Lower lobe of right lung (tissue), 2 donors: ENCODE measurements at places on chromosomes 2 and 18. TPM values are rescaled to one million over a fixed set of nuclear protein-coding genes. Genes with fewer than 3 reads are reported as not detected.

DNA sequence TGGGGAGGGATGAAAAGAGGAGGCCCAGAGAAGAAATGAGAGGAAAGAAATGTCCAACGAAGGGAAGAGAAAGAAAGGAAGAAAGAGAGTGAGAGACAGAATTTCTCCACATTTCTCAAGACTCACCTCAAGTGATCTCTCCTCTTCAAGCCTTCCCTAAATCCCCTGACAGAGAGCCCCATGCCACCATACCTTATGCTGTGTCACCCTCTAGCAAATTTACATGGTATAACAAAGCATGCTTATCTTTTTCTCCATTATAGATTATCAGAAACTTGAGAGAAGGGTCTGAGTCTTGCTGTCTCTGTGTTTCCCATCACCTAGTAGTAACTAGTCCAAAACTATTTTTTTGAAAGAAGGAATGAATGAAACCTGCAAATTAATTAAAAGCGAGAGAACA is 1208.4 kb downstream of the DPP10 start:
- no peak for DNase-seq
- no peak overlapping the region for H3K4me3 ChIP-seq
- no peaks in the 10 kb centered on the region for H3K27me3 ChIP-seq
- H3K4me1 ChIP-seq, result no peaks in the 10 kb centered on the region
- H3K36me3 ChIP-seq, result no peaks in the 10 kb centered on the region

- H3K27me3 ChIP-seq, result no peaks in the 10 kb centered on the region
- H3K36me3 ChIP-seq, result peaks cover 53% of the 10 kb centered on the region
- no peak overlapping the region for H3K4me3 ChIP-seq
- DNase-seq, result peak; percentile 75
- no peak overlapping the region for H3K27ac ChIP-seq
Observed at GRCh38 chr2:201208563-201209252, 25.8 kb downstream of the CASP10 start.

DNA sequence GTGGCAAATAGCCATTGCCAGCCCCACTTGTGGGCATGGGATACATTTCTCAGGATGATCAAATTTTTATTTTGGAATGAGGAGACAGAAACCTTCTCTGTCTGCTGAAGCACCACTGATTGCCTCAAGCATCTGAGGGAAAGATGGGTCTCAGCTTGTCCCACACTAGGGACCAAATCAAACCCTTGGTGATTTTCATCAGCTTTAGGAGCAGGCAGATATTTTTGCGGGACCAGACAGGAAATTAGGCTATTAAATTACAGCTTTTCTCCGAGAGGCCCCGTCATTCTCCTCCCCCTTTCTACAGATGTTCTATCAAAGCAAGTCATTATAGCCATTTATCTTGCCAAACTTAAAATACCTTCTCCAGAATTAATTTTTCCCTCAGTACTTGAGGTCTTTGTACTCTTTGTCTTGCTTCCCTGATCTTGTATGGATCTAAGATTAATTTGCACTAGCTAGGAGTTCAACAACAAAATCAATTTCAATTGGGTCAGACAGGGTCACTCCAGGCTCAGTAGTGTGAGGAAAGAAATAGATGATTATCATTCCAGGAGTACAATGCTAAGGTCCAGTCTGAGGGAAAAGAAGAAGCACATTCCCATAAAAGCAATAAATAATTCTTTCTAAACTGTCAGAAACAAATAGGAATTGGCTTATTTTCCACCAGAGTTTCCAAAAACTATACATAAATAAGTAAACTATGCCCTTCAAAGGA is 818.1 kb upstream of the SOX11 start:
- no peaks in the 10 kb centered on the region for H3K36me3 ChIP-seq
- H3K27me3 ChIP-seq, result no peaks in the 10 kb centered on the region
- no peak for DNase-seq
- H3K4me1 ChIP-seq, result no peaks in the 10 kb centered on the region
- H3K4me3 ChIP-seq, result no peak overlapping the region

DNA sequence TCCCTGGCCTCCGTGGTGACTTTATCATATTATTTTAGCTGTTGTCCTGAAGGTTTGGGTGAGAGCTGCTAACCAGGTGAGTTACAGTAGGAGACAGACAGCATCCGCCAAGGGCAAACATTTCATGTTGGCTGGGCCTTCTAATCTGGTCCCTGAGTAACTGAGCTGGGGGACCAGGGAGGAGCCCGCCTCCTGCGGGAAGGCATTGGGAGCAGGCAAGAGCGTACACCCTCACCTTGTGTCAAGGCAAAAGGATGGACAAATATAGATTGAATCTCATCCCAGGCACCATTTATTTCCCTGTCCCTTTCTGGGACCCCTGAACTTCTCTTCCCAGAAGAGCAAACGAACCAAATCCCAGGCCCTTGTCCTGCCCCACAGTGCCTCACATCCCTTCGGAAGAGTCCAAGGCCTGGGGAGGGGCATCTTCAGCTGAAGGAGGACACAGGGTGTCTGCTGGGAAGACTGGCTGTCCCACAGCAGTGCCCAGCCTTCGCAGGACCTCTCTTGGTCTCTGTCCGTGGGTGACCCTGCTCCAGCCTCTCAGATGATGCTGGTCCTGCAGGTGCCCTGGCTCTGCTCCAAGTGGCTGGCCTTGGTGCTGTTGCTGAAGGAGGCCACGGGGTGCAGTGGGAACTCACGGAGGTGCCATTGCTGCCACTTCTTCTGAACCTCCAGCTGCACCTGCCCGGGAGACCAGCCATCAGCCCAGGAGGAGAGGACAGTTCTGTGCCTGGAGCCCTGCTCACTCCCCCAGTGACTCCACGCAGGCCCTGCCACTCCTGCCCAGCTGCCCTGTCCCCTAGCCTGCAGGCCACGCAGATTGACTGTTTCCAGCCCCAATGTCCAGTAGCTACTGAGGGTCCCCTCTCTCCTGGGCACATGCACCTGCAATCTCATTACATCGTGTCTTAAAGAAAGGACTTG is 8.2 kb downstream of the TMEM37 start:
- H3K4me1 ChIP-seq, result peaks cover 14% of the 10 kb centered on the region
- H3K4me3 ChIP-seq, result no peak overlapping the region
- peak; percentile 51 for DNase-seq
- H3K27me3 ChIP-seq, result no peaks in the 10 kb centered on the region
- H3K27ac ChIP-seq, result no peak overlapping the region

DNA sequence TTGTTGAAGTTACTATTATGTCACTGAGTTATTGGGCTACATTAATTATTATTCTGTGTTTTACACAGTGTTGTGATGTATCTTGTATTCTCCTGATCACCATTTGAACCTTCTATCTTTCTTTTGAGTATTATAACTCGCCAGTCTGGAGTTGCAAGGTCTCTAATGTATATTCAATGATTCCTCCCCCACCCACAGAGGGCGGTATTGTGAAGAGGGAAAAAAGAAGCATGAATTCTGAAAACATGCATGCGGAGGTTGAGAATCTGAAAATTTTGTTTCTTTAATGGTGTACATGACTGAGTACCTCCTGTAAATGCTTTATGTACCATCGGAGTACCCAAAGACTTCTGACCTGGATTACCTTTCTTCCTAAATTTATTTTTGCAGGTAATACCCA is 266.6 kb downstream of the NR4A2 start:
- H3K36me3 ChIP-seq, result no peaks in the 10 kb centered on the region
- no peaks in the 10 kb centered on the region for H3K4me1 ChIP-seq
- H3K27me3 ChIP-seq, result no peaks in the 10 kb centered on the region
- DNase-seq, result no peak
- H3K27ac ChIP-seq, result no peak overlapping the region

GRCh38 chr18:61821748-61822147 is 71.1 kb downstream of the RNF152 start:
- no peaks in the 10 kb centered on the region for H3K27me3 ChIP-seq
- DNase-seq, result no peak
- no peak overlapping the region for H3K27ac ChIP-seq
- no peaks in the 10 kb centered on the region for H3K36me3 ChIP-seq

DNA sequence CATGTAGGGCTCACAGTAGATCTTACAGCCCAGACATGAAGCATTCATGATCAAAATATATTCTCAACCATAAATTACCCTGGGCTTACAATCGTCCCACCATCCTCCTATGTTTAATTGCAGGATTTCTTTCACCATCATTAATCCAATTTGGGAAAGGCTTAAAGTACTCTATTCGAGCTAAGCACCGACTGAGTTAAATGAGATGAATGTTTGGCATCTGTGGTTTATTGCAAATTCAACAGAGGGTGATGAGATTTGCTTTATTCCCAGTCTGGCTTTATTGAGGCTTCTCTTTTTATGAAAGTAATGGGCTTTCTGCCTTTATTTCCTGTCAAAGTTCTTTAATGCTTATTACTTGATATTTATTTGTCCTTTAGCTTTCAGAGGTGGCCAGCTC is 159.0 kb downstream of the METTL4 start:
- H3K27ac ChIP-seq, result no peak overlapping the region
- H3K4me1 ChIP-seq, result no peaks in the 10 kb centered on the region
- H3K36me3 ChIP-seq, result no peaks in the 10 kb centered on the region
- H3K4me3 ChIP-seq, result no peak overlapping the region
- no peak for DNase-seq

DNA sequence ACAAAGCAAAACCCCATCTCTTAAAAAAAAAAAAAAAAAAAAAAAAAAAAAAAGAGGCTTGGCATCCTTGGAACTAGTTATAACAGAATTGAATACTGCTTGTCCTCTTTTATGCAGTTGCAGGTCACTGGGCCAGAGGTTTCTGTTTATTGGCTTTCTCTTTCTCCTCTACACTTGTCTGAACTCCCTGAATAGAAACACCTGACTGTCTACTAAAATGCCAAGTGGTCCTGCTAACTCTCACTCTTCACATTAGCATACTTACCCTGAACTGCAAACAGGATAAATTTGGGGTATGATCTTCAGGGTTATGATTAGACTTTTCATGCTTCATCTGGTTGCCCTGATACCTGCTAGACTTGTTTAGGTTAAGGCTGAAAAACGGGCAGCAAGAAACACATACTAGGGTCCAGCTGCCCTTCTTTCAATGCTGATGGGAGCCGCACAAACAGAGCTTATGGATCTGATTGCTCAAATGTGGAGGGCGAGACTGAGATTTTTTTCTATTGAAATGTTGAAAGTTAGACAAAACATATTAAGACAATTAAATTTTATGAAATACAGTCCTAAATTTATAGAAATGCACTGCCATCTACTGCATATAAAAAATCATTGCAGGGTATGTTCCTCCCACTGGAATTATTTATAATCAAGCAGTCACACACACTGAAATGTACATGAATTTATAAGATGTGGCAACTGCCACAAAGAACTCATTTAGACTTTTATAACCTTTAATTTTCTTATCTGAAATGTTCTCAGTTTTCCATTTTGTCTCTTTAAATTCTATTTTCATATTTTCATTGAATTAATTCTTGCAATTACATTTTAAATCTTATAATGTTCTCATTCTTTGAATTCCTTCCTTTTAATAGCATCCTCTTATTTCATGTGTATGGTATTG is 40.8 kb downstream of the GTF3C3 start:
- H3K4me3 ChIP-seq, result no peak overlapping the region
- DNase-seq, result no peak
- H3K27me3 ChIP-seq, result no peaks in the 10 kb centered on the region
- H3K4me1 ChIP-seq, result no peaks in the 10 kb centered on the region

DNA sequence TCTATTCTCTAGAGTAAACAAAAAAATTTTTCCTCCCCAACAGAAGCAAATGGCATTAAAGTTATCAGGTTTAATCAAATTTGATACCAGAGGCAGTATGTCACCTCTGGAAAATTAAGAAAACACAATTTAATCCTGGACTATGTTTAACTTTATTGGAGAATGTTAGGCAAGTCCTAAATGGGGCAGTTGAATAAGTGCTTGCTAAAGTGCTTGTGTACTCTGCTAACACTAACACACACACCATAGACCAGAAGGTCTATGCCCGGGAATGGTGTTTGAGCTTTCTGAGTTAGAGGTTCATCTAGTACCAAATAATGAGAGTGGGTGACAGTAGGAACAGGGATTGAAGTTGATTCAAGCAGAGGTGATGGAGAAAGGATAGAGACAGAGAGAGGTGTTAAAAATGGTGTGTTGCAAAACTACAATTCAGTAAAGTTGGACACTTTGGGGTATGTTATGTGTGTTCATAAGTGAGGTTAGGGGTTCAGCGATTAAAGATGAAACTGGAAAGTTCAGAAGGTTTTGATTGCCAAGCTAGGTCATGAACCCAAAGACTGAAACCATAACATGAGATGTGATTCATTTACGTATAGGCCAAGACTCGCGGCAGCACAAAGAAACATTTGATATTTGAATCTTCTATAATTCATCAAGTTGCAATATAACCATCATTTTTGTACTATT is 40.5 kb upstream of the PEX13 start:
- H3K4me3 ChIP-seq, result no peak overlapping the region
- H3K27ac ChIP-seq, result no peak overlapping the region
- DNase-seq, result no peak
- no peaks in the 10 kb centered on the region for H3K27me3 ChIP-seq

DNA sequence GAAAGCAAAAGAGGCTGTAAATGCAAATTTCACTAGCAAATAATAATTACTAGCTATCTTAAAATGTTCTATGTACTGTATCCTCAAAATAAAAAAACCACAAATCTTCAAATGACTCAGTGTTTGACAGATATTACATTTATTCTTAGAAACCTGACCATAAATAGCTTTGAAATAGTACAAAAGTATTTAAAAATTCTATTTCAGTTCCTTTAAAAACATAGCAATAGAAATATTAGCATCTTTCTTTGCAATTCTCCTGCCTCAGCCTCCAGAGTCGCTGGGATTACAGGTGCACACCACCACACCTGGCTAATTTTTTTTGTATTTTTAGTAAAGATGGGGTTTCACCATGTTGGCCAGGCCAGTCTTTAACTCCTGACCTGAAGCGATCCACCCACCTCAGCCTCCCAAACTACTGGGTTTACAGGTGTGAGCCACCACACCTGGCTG is 50.6 kb downstream of the MSH6 start:
- peaks cover 100% of the 10 kb centered on the region for H3K36me3 ChIP-seq
- H3K27ac ChIP-seq, result no peak overlapping the region
- DNase-seq, result no peak
- H3K4me3 ChIP-seq, result no peak overlapping the region
- no peaks in the 10 kb centered on the region for H3K4me1 ChIP-seq

DNA sequence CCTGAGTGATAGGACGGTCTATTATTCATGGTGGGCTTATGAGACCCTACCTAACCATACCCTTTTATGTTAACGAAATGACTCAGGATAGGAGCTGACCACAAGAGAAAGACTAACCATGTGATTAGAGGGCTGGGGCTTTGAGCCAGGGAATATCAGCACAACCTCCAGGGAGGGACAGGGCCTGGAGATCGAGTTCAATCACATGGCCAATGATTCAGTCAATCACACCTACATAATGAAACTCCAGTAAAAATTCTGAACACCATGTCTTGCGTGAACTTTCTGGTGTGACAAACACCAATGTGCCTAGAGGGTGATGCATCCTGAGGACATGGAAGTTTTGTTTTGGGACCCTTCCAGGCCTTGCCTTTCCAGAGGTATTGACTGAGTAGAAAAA is 2.2 kb upstream of the TEX51 start:
- no peak for DNase-seq
- H3K4me3 ChIP-seq, result no peak overlapping the region
- H3K27me3 ChIP-seq, result no peaks in the 10 kb centered on the region
- H3K27ac ChIP-seq, result no peak overlapping the region
- H3K36me3 ChIP-seq, result no peaks in the 10 kb centered on the region

The FAM117B gene
- total RNA-seq, result 13.1 TPM

The TGIF1 gene
- 45.8 TPM for total RNA-seq
